ENCODE measurements at places on chromosomes 16 and 17.

GRCh38 chr17:7001318-7001961 is 5.6 kb downstream of the ALOX12 start:
- no peak for DNase-seq

DNA sequence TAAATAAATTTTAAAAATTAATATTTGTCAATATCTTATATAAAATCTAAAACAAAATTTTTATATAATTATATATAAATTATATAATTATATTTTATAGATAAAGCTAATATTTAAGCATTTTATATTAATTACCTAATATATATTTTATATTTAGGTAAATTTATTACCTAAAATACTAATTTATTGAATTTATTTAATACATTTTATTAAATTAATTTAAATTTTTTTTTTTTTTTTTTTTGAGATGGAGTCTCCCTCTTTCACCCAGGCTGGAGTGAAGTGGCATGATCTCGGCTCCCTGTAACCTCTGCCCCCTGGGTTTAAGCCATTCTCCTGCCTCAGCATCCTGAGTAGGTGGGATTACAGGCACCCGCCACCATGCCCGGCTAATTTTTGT is 22.4 kb downstream of the ATAD5 start:
- DNase-seq, result no peak

DNA sequence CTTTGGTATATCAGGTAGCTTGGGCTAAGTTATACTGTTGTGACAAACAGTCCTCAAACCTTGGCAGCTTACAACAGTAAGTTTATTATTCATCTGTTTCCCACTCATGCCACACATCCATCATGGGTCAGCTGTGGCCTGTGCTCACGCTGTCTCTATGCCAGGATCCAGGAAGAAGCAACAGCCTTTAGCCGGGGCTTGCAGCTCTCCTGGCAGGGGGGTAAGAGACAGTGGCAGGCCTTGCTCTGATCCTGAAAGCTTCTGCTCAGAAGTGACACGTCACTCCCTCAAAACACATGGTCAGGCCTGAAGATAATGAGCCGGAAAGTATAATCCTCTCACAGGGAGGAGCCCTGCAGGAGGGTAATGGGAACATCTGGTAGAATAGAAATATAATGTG is 377.6 kb downstream of the CPPED1 start:
- DNase-seq, result peak; percentile 32

GRCh38 chr16:11327277-11328171 is 17.7 kb upstream of the RMI2 start:
- no peak for DNase-seq

DNA sequence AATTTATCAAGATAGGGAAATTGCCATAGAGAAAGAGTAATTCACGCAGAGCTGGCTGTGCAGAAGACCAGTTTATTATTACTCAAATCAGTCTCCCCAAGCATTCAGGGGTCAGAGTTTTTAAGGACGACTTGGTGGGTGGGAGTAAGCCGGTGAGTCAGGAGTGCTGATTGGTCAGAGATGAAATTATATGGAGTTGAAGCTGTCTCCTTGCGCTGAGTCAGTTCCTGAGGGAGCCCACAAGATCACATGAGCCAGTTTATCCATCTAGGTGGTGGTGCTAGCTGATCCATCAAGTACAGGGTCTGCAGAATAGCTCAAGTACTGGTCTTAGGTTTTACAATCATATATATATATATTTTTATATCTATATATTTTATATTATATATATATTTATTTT is 6.0 kb upstream of the AQP8 start:
- no peak for DNase-seq

DNA sequence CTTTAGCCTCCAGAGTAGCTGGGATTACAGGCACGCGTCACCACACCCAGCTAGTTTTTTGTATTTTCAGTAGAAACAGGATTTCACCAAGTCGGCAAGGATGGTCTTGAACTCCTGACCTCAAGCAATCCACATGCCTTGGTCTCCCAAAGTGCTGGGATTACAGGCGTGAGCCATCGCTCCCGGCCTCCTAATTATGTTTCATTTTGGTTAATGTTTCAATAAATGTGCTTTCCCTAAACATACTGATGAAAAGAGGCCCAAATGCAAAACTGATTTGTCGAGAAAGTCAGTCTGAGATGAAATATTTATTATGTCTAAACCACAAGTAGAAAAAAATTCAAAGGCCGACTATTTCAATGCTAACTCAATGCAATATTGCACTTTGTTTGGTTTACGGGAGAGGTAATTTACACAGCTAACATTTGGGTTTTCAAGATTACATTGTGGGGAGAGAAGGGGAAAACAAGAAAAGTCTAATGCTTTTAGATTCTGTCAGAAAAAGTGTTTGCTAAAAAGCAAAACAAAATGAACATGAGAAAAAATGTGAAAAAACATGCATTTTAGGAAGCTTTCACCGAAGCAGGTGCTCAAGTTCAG is 9.8 kb downstream of the STAT3 start:
- DNase-seq, result no peak

DNA sequence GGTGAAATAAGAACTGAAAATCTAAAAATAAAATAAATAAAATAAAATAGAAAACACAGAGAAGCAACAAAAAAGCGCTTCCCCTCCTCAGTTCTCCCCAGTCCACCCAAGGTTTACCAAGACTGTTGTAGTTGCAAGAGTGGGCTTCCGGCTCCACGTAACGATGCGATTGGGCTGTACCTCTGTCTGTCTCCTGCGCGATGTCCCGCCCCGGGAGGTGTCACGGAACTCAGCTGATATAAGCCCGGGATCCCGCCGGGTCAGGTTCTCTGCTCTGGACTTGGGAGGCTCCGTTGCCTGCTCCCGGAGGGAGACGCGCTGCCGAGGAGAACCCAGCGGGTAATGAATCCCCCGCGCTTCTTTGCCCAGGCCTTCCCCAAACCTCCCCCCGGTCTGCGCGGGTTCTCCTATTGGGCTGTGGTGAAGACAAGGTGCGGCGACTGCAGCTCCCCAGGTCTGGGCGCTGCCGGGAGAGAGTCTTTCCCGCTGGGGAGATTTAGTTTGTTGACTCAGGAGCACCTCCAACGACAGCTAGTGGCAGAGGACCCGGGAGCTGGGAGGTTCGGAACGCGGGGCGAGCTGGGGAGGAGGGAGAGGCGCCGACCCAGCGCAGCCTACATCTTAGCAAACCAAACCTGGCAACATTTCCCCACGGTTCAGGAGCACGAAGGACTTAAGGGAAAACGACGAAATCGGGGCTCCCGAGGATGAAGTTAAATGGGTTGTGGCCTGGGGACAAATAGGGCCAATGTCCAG is at the start of gene SLFN5:
SLFN5 (plus strand) TSS at position 268 of the 756 bp plus-strand sequence. CDS start 15,619 bp downstream, outside the sequence.
- DNase-seq, result peak; percentile 61

DNA sequence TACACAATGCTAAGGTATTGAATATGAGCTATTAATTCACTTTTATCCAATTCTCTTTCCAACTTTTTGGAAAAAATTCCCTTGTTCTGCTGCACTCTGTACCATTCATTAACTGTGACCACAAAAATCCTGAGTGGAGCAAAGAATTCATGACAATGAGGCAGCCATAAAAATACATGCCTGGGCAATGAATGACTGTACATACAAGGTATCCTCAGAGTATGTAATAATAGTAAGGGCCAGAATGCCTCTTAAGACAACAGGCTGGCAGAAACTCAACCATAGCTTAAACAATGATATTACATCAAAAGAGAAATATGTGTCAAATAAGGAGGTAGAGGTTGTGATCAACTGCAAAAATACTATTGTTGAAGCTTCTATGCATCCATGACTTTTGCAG is 74.7 kb upstream of the CA10 start:
- DNase-seq, result no peak

DNA sequence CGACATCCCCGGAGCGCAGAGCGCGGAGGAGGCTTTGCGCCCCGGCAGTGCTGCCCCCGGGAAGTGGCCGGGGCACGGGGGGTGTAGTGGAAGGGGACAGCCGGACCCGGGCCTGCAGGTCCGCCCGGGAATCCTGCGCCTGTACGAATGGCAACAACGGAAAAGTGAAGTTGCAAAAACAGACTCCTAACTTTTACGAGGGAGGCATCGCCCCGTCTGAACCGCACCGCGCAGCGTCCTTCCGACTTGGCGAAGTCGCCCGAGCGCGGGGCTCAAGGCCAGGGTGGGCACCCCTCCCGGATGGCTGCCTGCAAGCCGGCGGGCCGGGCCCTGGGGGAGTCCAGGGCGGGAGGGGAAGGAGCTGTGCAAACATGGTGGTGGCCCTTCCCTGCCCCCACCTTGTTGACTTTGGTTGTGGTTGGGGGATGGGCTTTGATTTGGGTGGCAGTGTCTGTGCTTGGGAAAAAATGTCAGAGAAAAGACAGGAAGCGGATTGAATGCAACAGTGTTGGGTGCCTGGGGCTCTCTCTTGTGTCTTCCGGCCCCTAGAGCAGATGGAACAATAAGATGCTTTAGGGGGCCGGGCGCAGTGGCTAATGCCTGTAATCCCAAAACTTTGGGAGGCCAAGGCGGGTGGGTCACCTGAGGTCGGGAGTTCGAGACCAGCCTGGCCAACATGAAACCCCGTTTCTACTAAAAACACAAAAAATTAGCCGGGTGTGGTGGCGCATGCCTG is 675 bp downstream of the RNF213 start:
- peak; percentile 63 for DNase-seq
